HuH-7.5 (cell line): ENCODE measurements at places on chromosomes 3 and 15.
A peak's percentile ranks its signal among the peaks of the same experiment; 100 is the strongest.

DNA sequence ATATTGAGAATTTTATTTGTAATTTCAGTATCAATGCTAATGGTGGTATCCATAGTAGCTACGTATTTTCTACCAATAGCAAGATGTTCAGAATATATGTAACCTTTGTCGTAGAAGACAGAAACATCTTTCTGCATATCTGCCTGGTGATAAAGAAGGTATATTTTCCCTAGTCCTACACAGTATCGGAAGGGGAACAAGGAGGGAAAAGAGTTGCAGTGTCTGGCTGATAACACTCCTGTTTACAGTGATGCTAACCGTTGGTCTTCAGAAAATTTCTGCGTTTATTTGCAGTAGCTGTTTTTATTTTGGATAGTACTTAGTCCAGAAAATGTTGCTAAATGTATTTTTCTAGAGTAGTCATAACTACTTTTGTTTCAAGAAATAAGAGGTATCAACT, 25.2 kb downstream of the TSC22D2 start:
- DNase-seq = no peak

DNA sequence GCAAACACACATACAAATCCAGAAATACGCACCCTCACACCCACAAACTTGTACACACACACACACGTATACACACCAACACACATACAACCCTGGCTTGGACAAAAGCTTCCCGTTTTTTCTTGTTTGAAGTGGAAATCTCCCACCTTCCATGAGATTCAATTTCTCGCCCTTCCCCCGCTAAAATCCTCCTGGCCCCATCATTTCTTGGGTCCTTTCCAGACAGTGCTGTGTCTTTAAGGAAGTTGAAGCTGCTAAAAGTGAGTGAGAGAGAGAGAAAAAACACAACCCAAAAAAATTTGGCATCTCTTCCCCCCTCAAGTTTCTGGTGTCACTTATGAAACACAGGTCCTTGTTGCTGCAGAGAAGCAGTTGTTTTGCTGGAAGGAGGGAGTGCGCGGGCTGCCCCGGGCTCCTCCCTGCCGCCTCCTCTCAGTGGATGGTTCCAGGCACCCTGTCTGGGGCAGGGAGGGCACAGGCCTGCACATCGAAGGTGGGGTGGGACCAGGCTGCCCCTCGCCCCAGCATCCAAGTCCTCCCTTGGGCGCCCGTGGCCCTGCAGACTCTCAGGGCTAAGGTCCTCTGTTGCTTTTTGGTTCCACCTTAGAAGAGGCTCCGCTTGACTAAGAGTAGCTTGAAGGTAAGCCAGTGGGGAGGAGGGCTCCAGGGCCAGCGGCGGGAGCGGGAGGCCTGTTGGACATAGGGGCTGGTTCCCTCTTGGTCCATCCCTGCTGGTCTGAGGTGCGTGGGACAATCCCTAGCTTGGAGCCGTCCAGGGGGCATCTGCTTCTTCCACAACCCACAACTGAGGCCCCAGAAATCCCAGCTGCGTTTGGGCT, at the start of gene ISLR:
Gene ISLR, plus strand, starts transcription at position 331 of the 839 bp plus-strand sequence. CDS start 1,149 bp downstream, outside the sequence.
- no peak for DNase-seq

DNA sequence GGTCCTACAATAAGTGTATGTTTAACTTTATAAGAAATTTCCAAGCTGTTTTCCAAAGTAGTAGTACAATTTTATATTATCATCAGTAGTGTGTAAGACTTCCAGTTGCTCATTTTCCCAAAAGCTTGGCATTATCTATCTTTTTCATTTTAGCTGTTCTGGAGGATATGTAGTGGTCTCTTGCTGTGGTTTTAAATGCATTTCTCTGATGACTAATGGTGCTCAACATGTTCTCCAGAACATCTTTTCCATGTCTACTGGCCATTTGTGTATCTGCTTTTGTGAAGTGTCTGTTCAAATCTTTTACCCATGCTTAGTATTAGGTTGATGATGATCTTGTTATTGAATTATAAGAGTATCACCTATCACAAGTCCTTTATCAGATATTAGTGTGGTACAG, 13.3 kb downstream of the BCL2A1 start:
- DNase-seq = no peak

DNA sequence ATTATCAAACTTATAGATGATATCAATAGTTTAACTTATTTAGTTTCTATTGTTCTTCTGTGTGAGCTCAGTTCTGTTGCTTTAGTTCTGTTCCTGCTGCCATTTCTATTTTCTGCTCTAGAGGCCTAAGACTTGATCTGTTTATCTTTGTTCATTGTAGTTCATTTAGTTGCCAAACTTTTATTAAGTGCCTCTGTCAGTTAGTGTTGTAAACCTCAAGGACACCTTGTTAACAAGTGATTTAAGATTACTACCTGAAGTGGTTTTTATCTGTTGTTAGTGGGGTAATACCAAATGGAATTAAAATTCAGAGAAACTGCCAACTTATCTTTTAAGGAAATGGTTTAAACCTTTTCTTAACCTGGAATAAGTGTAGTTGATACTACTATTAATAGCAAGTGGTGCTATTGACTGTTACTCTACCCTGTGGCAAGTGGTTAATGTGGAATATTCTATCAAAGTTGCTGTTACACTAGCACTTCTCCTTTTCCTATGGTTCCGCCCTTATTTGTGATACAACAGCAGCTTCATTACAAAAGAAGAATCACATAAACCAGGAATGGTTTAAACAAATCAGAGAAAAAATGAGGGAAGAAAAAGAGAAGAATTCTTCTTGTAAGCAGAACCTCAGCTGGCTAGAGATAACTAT, 500.6 kb upstream of the GOLIM4 start:
- no peak for DNase-seq

- DNase-seq = no peak
These were observed 20.8 kb downstream of the CORO2B start for GRCh38 chr15:68599560-68600071.

DNA sequence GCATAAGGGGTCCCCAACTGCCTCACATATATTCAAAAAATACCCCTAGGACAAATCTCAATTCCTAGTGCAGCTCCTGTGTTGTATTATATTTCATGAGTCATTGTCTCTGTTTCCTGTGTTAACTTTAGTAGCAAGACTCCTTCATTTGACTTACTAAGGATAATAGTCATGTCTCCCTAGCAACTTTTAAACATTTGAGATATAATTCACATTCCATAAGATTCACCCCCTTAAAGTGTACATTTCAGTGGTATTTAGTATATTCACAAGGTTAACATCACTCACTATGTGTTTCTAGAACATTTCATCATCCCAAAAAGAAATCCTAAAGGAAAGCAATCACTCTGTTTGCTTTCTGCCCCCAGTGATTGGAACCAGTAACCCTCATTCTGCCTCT, 121.3 kb upstream of the WNT7A start:
- DNase-seq = no peak

- no peak for DNase-seq
These were observed 76.0 kb upstream of the SLC25A26 start for GRCh38 chr3:66144568-66145407.

DNA sequence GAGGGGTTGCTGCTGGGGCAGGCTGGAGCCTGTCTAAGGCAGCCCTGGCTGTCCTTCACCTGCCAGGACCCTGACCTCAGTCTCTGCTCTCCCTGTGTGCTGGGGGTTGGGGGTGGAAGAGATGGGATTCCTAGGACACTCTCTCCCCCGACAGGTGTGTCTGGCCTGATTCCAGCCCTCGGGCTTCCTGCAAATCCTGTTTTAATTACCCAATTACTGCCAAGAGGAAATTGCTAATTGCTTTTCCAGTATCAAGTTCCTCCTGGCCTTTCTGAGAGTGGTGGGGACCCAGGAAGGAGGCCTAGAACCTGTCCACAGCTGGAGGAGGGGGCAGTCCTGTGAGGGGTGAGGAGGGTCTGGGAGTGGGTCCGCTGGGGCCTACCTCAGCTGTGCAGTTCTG, 15.8 kb downstream of the PLXNA1 start:
- no peak for DNase-seq

DNA sequence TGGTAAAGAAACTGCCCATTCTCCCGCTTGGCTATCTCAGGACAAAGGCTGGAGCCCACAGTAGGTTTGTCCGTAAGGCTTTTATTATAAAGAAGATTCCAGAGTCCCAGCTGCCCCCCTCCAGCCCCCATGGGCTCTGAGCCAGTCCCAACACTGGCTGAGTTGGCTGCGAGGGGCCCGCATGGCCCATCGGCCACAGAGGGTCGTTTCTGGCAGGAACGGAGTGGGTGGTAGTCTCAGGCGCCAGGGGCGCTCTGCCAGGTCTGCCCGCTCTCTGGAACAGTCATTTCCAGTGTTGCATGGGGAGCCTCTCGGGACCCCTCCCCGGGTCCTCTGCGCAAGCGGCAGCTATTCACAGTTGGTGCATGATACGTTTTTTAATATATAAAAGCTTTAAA, 12.2 kb downstream of the H1-8 start:
- no peak for DNase-seq

DNA sequence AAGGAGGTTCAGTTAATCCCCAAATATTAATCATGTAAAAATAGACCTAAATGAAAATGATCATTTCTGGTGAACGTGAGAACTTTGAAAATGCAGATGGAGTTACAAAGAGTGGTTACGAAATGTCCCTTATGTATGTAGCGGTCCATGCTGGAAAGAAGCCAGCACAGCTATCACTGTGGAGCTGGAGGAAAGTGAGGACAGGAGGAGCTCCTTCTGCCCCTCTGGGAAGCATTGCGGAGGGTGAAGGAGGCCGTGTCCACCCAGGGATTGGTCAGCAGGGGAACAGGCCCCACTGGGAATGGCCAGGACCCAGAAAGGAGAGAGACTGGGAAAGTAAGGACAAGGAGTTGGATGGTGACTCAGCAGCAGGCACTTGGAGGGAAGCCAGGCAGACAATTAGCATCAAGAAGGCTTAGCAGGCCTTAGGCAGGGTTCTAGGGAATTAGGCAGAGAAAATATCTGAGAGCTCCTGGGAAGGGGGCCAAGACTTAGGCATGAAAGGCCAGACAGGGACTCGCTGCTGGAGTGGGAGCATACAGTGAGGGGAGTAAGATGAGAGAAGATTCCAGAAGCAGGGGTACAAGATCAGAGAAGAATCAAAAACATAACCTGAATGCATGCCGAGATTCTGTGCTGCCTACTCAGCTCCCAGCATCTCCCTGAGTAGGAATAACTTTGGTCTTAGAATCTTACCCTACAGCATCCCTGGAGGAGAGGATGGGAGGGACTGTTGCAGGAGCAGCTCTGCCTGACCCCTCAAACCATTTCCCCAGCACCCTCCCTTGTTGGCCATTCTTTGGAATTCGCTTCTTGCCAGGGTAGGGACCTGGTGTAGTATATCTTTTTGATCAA, 171.0 kb upstream of the UMPS start:
- DNase-seq = no peak

- peak; percentile 98 for DNase-seq
These were observed 15.1 kb downstream of the LINGO1 start for GRCh38 chr15:77617476-77618230.

- DNase-seq = no peak
These were observed 145.8 kb upstream of the NECTIN3 start for GRCh38 chr3:110925798-110926197.

- no peak for DNase-seq
These were observed 58.0 kb downstream of the FRMD5 start for GRCh38 chr15:44136991-44137477.

DNA sequence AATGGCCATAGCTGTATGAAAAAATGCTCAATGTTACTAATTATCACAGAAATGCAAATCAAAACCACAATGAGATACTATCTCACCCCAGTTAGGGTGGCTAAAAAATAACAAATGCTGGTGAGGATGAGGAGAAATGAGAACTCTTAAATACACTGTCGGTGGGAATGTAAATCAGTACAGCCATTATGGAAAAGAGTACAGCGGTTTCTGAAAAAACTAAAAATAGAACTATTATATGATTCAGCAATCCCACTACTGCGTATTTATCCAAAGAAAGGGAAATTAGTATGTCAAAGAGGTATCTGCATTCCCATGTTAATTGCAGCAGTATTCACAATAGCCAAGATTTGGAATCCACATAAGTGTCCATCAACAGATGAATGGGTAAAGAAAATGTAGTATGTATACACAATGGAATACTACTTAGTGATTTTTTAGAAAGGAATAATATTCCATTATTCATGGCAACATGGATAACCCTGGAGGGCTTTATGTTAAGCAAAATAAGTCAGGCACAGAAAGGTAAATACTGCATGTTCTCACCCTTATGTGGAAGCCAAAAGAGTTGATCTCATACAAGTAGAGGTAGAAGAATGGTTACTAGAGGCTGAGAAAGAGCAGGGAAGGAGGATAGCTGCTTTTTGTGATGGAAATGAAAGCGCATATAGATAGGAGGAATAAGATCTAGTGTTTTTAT, 35.0 kb downstream of the SERP1 start:
- no peak for DNase-seq

- no peak for DNase-seq
These were observed 717.5 kb downstream of the AGBL1 start for GRCh38 chr15:86797135-86797534.

DNA sequence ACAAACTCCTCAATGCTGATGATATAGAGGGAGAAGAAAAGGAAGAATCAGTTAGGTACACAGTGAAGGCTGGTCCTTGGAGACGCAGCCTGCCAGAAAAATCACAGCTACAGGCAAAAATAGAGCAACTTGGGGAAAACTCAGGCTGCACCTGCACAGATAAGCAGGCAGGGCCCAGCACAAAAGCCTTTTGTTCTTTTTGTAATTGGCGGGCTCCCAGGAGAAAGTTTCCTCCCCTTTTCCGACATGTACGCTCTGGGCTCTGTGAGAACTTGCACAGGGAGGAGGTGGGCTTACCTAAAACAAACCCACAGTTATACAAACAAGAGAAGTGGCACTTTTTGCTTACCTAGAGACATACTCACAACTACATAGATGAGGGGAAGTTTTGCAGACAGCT, 813.4 kb upstream of the EPHA6 start:
- no peak for DNase-seq
